Upper lobe of left lung (tissue), 6 donors: ENCODE measurements at places on chromosomes 2 and 18. TPM values are rescaled to one million over a fixed set of nuclear protein-coding genes. Genes with fewer than 3 reads are reported as not detected.

GRCh38 chr18:63867368-63868125 lies 20.0 kb upstream of the SERPINB2 start:
- H3K36me3 ChIP-seq = no peaks in the 10 kb centered on the region
- no peak overlapping the region for H3K27ac ChIP-seq
- DNase-seq = no peak
- no peak overlapping the region for H3K4me3 ChIP-seq

GRCh38 chr2:231940795-231941194 lies 14.6 kb upstream of the NPPC start:
- H3K27me3 ChIP-seq = no peaks in the 10 kb centered on the region
- no peaks in the 10 kb centered on the region for H3K4me1 ChIP-seq
- no peak overlapping the region for H3K4me3 ChIP-seq

GRCh38 chr2:101657787-101658186 lies 39.7 kb upstream of the MAP4K4 start:
- no peaks in the 10 kb centered on the region for H3K27me3 ChIP-seq
- H3K4me1 ChIP-seq = no peaks in the 10 kb centered on the region
- no peaks in the 10 kb centered on the region for H3K36me3 ChIP-seq
- H3K27ac ChIP-seq = no peak overlapping the region
- no peak overlapping the region for H3K4me3 ChIP-seq
- DNase-seq = no peak

The CFAP65 gene
- total RNA-seq = 0.26 TPM

- H3K4me1 ChIP-seq = peaks cover 6% of the 10 kb centered on the region
- H3K36me3 ChIP-seq = no peaks in the 10 kb centered on the region
- no peak for DNase-seq
- H3K27ac ChIP-seq = no peak overlapping the region
- no peaks in the 10 kb centered on the region for H3K27me3 ChIP-seq
These were observed 616.7 kb downstream of the GALR1 start for GRCh38 chr18:77866351-77866750.

GRCh38 chr2:218063896-218064295 lies 5.2 kb upstream of the RUFY4 start:
- H3K4me1 ChIP-seq = peaks cover 10% of the 10 kb centered on the region
- H3K4me3 ChIP-seq = no peak overlapping the region
- H3K27me3 ChIP-seq = no peaks in the 10 kb centered on the region
- no peaks in the 10 kb centered on the region for H3K36me3 ChIP-seq

- H3K27me3 ChIP-seq = no peaks in the 10 kb centered on the region
- no peaks in the 10 kb centered on the region for H3K4me1 ChIP-seq
- no peak for DNase-seq
- H3K36me3 ChIP-seq = no peaks in the 10 kb centered on the region
- H3K27ac ChIP-seq = no peak overlapping the region
These were observed 248.8 kb downstream of the EIPR1 start for GRCh38 chr2:3128786-3129185.
